ENCODE measurements at places on chromosomes 12 and 14.

- DNase-seq, result no peak
Observed at GRCh38 chr14:33347796-33348195, 409.1 kb downstream of the NPAS3 start.

DNA sequence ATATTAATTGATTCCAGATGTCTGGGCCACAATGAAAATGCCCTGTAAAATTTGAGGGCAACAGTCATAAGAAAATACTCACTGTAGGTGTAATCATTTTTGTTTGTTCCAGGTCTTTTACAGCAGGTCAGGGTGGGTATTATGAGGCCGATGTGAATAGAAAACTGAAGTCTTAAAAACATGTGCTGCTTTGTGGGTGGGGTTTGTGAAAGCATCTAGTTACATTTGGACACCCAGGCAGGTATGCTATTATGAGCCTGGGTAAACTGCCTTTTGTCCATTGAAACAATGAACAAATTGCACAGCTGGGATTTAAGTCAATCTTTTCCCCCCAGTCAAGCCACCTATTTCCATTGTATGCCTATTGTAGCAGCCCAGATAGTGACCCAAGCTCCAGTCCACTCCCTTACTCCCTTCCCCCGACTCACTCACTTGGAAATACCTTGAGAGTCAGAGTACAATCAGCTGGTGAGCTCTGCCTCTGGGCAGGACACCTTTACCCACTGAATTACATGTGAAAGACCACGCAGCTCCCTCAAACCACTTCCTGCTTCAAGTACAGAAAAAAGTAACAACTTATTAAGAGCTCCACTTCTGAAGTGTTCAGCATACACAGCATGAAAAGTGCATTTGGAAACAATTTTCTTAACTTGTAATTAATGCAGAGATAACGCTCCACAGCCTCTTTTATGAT, 1.8 kb downstream of the IGF1 start:
- DNase-seq, result no peak

- no peak for DNase-seq
Observed at GRCh38 chr12:81261508-81262207, 183.8 kb downstream of the ACSS3 start.

DNA sequence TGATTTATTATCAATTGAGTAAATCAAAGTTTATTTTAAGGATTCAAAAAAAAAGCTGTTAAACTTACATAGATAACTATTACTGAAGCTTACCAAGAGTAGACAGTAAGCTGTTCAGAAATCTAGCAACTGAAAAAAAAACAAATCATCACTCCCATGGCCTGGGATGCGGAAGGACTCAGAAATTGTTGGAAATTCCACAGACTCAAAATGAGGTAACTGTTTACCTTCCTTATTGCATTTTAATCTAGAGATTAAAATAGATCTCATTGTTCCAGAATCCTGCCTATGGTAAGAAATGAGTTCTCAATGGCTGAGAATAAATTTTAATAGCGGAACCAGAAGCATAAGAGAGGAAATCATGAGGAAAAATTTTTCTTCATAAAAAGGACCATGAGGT, 87.2 kb downstream of the PPM1H start:
- no peak for DNase-seq

GRCh38 chr14:46325157-46325556, 326.4 kb downstream of the RPL10L start:
- DNase-seq, result no peak

- DNase-seq, result no peak
Observed at GRCh38 chr12:122062832-122063693, 15.5 kb upstream of the MLXIP start.

DNA sequence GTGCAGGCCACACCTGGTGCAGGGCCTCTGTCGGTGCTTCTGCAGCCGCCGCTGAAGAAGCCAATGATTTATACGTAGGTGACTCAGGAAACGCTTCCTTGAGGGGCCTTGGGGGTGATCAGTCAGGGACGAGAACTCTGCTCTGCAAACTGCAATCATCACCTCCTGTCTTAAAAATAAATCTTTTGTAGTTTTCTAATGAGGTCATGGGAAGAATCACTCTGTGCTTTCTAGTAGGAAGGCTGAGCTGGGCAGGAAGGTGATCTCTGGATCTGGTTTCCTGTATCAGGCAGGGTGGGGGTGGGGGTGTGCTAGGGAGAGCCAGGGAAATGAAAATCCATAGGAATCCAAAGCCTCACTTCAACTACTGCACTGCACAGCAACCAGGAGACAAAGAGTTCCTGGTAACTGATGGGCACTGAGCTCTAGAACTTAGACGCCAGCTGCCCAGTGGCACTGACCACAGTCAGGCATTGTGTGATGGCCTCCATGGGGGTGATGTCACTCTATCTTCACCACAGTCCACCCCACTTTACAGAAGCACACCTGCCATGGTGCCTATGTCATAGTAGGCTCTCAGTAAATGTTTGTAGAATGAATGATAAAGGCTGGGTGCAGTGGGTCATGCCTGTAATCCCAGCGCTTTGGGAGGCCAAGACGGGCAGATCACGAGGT, 292.4 kb upstream of the PWP1 start:
- DNase-seq, result no peak

DNA sequence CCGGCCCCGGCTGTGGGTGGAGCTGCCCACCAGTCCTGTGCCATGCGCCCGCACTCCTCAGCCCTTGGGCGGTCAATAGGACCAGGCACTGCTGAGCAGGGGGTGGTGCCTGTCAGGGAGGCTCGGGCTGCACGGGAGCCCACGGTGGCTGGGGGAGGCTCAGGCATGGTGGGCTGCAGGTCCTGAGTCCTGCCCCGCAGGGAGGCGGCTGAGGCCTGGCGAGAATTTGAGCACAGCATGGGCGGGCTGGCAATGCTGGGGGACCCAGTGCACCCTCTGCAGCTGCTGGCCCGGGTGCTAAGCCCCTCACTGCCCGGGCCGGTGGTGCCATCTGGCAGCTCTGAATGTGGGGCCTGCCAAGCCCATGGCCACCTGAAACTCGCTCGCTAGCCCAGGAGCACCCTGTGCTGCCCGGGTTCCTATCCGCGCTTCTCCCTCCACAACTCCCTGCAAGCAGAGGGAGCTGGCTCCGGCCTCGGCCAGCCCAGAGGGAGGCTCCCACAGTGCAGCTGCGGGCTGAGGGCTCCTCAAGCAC, 1371.1 kb downstream of the FSCB start:
- no peak for DNase-seq

DNA sequence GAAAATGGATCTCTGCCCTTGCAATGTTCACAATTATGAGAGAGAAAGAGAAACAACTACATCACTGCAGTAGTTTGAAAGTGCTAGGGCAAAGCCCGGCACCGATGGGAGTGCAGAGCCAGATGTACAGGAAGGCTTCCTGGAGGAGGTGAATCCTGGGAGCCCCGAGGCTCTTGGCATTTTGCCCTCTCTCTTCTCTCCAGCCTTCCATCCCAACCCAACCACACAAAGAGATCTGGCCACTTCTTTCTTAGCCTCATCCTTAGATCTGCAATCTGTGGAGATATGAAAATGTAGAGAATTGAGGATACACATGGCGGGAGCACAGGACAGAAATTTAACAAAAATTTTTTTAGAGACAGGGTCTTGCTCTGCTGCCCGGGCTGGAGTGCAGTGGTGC, 3.3 kb upstream of the PAPLN start:
- DNase-seq, result no peak

DNA sequence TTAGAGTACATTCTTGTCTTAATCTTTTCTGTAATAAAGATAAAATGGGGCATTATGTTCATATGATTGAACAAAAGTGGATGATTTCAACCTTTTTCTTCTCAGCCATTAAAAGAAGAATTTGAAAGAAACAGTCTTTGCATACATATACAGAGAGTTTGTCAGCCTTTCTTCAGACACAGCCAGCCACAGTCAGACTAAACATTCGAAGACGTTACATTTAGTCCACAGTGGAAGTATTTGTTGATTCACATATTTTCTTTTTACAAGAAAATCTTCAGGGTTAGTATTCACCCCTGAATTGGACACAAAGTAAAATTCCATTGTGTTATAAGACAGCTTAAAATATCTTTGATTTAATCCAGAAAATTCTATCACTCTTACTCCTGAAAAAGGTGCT, 36.2 kb downstream of the ETV6 start:
- DNase-seq, result no peak

DNA sequence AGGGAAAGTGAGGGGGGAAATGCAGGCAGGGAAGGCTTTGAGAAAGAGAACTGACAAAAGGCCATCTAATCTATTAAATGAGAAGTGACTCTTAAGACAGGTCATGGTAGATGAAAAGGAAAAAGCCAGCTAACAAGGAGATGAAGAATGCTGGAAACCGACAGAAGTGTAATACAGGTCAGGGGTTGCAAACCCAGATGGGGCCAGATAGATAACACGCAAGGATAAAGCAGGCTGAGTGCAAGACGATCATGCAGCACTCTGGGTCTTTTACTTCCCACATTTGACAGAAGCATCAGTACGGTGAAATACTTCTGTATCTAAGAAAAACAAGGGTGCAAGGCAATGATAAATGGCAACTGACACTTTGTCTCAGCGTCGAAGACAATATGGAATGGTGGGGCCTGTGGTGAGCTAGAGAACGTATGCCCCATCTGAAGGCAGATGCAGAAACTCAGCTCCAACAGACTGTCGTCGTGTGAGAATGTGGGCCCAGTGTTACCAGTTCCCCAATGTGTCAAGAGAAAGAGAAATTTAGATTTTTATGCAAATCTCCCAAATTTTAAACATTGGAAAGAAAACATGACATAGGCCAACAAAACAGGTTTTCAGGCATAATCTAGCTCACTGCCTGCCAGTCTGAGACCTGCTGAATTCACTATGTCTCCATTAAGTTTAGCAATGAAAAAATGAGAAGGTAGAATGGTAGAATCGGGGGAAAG, 187.4 kb downstream of the PHLDA1 start:
- no peak for DNase-seq

DNA sequence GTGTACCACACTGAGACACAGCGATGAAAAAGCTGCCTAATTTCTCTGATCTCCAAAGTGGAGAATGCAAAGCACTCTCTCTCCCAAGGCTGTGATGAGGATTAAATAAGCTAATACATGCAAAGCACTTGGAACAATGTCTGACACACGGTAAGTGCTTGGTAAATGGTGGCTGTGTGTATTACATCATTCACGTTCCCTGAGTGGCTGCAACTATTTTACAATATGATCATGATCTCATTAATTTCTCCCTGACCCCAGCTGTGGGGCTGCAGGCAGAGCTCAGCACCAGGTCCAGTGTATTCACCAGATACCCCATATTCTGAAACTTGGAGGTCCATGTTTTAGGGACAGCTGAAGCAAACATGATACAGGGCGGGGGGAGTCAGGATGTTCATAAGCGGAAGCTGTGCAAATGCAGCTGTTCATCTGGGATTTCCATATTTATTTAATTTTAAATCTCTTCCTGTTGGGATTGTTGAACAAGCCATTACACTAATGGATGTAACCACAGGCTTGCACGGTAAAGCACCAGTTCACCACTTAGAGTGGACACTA, 106.4 kb downstream of the CCDC60 start:
- DNase-seq, result no peak

GRCh38 chr14:104110491-104111209, 25.1 kb downstream of the ASPG start:
- no peak for DNase-seq

Measured in forelimb muscle (tissue), 1 donor.